ENCODE measurements at places on chromosomes 4 and X.

- DNase-seq: peak; percentile 39
These were observed 4.4 kb upstream of the CXorf38 start for GRCh38 chrX:40651620-40652223.

- no peak for DNase-seq
These were observed 740.1 kb upstream of the PITX2 start for GRCh38 chr4:111362941-111363361.

- DNase-seq: no peak
These were observed 2.6 kb downstream of the ARHGAP24 start for GRCh38 chr4:85477534-85477933.

GRCh38 chr4:81566161-81566591 lies 94.5 kb upstream of the RASGEF1B start:
- no peak for DNase-seq

DNA sequence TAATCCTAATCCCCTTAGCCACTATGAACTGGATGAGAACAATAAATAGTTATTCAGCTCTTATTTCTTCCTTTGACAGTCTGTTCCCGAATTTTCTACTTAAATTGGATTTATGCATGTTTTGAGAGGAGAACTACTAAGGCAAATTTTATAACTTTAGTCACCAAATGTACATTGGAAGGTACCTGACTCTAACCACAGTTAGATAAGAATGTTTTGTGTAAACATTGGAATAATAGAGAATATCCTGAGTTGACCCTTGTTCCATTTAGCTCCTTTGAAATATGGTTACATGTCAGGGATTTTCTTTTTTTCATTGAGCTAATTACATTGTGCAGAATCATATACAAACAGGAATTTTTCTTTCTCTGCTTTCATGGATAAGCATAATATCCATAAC lies 202.6 kb downstream of the TLL1 start:
- no peak for DNase-seq

DNA sequence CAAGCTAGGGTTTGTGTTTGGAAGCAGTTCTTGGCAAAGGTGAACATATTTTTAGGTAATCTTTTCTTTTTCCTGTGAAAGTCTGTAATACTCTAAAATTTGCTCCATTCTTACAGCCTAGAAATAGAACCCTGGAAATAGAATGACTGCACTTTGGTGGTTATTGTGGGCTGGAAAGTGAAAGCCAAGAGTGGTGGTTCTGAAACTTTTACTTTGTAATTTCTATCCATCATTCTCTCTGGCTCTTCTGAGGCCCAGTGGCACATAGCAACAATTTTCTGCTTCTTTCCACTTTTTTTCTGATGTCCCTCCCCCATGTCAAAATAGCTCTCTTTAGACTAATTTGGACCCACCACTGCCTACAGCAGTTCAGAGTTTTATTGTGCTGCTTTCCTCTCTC lies 300.4 kb upstream of the RPS6KA3 start:
- no peak for DNase-seq

Data from HEK293T (cell line).